ACHN (cell line): ENCODE measurements at places on chromosomes 12 and 14.

DNA sequence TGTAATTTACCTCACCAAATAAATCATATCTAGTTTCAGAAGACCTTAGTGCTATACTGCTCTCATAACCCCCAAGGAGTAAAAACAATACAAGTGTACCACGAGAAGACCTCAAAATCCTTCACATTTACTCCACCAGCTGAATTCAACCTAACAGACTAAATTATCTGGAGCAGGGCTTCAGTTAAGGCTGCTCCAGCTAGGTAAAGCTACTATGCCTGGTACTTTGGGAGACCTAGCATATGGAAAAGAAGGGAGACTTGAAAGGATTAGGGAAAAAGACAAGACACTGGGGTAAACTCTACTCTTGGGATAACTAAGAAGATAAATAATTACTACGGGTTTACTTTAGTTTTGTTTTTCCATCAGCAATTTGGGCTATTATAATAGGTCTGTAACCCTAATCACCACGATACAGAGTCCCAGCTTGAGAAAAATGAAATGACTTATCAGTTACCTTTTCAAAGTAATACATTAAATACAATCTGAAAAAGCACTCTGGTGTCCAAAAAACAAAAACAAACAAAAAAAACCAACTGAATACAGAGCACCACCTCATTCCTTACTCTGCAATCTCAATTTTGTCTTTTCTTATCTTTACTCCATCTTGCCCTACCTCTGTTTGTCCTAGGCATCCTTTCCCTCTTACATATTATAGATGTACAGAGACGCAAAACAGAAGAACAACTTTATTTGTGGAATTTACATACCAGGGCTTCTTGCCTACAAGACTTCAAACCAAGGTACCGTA lies 2.1 kb downstream of the EML5 start:
- DNase-seq, result no peak

DNA sequence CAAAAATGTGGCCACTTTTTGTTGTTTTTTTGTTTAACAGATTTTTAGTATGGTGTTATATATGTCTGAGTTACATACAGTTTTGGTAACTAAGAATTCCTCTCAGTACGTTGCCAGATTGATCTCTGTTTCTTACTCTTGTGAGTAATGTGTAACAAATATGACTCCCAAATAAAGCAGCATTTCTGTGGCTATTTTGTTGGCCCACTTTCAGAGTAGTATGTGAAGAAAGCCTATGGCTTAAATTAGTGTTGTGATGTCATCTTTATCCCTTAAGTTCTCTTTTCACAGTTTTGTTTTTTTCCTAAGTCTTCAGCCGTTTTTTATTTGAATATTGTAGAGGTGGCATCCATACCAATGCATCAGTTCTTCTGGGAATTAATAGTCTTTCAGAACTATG lies 10.7 kb downstream of the PCNX4 start:
- no peak for DNase-seq

DNA sequence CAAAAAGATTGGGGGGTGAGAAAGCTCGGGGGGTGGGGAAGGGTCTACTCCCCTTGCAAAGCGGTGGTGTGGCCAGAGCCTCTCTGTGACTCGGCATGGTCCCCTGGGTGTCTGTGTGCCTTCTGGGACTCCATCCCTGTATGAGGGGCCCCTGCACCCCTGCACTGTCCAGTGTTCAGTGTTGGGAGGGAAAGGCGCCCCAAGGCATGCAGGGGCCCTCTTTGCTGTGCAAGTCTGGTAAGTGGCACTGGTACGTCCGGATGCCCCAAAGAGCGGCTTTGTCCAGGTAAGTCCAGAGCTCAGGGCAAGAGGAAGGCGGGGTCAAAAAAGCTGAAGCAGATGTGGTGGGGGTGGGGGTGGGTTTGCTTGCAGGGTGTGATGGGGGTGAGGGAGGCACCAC lies 23.7 kb downstream of the RTL1 start:
- DNase-seq, result no peak

DNA sequence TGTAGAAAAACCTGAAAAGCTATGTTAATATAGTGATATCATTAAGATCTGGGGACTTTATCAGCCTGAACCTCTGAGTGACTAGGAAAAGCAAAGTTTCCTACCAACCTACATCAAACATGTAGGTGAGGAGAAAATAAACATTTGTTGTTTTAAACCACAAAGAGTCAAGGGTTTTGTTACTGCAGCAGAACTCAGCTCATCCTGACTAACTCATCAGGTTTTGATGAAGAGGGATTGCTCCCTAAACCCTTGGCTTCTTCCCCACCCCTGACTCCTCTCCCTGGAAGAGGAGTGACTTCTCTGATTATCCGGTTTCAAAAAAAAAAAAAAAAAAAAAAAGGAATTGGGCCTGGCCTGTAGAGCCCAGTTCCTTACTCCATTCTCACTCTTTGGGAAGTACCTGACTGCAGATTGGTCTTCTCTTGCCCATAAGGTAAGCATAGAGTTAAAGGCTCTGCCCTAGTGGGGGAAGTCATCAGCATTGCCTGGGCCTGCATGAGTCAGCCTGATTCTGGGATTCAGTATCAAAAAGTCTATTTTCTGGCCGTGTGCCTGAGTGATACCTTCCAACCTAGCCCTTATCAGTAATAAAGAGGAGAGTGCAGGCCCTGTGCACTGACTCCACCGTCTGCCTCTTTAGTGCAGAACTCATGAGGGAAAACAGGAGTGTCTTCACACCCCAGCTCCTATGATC lies 16.9 kb downstream of the BDKRB1 start:
- DNase-seq, result no peak

DNA sequence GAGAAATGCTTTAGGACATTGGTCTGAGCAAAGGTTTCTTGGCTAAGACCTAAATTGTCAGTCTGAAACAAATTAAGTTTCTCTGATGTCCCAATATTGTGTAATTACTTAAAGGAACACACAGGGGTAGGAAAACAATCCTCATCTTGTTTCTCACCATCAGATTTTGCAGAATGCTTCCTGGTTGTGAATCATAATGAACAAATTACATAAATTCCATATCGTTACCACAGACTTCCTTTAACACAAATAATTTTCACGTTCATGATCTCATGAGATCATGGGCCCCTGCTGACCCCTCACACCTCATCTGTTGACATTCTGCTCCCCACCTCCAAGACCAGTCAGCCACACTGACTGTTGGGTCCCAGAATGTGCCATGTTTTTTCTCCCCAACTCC lies 194.1 kb downstream of the MON2 start:
- no peak for DNase-seq

DNA sequence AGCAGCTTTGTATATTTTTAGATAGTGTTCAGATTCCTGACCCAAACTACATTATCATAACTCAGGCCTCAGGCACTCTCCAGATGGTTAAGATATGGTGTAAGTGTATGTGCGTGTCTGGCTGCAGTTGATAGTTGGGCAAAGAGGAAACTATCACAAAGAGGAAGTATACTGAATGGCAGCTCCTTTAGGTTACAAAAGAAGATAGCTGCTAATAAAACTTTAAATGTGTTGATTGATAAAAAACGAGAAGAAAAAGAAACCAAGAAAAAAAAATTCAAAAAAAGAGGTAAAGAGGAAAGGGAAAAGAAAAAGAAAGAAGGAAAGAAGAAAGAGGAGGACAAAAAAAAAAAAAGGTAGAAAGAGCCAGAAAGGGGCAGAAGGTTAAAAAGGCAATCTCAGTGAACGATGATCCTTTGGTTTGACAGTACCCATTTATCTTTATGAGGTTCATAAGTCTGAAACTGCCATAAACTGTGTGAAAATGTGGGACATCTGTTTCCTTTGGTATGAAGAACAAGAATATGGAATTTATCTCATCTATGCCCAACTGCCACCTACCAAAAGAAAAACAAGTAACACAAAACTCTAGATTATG lies 42.2 kb downstream of the TAOK3 start:
- no peak for DNase-seq

GRCh38 chr12:116808113-116809105 lies 70.3 kb downstream of the RNFT2 start:
- DNase-seq, result no peak

GRCh38 chr12:40837891-40838429 lies 145.7 kb downstream of the CNTN1 start:
- DNase-seq, result no peak
